PC-9 (cell line): ENCODE measurements at places on chromosomes 5 and 9. TPM values are rescaled to one million over a fixed set of nuclear protein-coding genes. Genes with fewer than 3 reads are reported as not detected.
A peak's percentile ranks its signal among the peaks of the same experiment; 100 is the strongest.

LCN2 gene
- 430 and 537 TPM in 2 replicates for total RNA-seq

GRXCR2 gene
- not detected in 2 replicates for total RNA-seq

CFAP90 gene
- not detected in 2 replicates for total RNA-seq

TAF1L gene
- total RNA-seq, result 0.07 TPM in 1 of 2 replicates, not detected in the other

FOXE1 gene
- 5.7 and 7.7 TPM in 2 replicates for total RNA-seq

GPR21 gene
- 1.6 and 3.7 TPM in 2 replicates for total RNA-seq

JAKMIP2 gene
- not detected in 2 replicates for total RNA-seq

FAM78A gene
- total RNA-seq, result 1.3 and 1.6 TPM in 2 replicates

DNA sequence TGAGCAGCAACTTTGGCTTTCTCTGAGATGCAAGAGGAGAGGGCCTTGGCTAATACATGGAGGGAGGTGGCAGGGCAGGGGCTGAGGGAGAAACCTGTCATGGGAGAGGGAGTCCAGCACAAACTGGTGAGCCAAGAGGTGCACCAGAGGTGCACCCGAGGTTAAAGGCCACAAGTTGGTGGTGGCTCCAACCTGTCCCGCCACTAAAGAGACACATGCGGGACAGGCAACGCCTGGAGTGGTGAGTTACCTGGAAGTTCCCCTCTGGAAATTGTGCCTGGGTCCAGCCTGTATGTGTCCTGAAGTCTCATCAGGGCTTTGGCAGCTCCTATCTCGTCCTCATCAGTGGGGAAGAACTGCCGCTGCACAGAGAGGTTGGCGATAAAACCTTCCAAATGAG is 14.0 kb downstream of the P4HA2 start:
- DNase-seq, result no peak
- no peak overlapping the region for H3K4me3 ChIP-seq
- no peaks in the 10 kb centered on the region for H3K36me3 ChIP-seq
- H3K4me1 ChIP-seq, result no peaks in the 10 kb centered on the region

GRCh38 chr9:88221105-88221504 is 82.8 kb upstream of the SPATA31C2 start:
- H3K4me3 ChIP-seq, result no peak overlapping the region
- no peaks in the 10 kb centered on the region for H3K27me3 ChIP-seq
- H3K36me3 ChIP-seq, result no peaks in the 10 kb centered on the region
- no peak overlapping the region for H3K27ac ChIP-seq
- DNase-seq, result no peak

DNA sequence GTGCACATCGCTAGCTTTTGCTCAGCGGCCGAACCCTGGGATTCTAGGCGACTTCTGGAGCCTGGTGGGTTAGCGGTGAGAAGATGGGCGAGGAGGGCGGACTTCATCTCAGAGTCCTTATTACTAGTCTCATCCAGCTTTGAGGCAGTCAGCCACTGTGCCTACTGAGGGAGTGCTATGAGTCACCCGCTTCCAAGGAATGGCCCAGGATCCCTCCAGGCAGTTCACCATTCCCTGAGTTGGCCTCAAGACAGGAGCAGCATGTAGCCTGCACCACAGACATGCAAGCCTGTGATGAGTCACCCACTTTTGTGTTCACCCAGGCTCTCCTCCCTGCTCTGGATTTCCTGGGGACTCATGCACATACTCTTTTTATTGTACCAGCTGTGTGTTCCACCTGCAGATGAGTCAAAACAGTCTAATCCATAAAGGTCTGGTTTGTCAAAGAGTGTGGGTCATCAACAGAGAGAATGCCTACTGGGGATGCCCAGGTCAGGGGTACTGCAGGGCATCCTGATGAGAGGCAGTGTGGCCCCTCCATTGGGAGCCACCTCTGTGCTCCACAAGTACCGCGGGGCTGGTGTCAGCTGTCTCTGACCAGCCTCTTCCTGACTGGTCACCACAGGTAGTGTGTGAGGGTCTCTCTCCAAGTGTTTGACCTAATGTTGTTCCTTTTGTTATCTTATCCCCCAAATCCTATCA is 20.2 kb downstream of the SLC22A5 start:
- H3K27ac ChIP-seq, result peak overlapping the region; percentile 97
- no peak overlapping the region for H3K4me3 ChIP-seq
- peaks cover 52% of the 10 kb centered on the region for H3K4me1 ChIP-seq
- peak; percentile 99 for DNase-seq
- 0 out of 2 replicates have a peak, but pooled peaks cover 11% of the 10 kb centered on the region for H3K36me3 ChIP-seq

GRCh38 chr9:126453156-126453963 is 126.7 kb downstream of the MVB12B start:
- H3K27ac ChIP-seq, result no peak overlapping the region
- H3K36me3 ChIP-seq, result no peaks in the 10 kb centered on the region
- H3K27me3 ChIP-seq, result no peaks in the 10 kb centered on the region

DNA sequence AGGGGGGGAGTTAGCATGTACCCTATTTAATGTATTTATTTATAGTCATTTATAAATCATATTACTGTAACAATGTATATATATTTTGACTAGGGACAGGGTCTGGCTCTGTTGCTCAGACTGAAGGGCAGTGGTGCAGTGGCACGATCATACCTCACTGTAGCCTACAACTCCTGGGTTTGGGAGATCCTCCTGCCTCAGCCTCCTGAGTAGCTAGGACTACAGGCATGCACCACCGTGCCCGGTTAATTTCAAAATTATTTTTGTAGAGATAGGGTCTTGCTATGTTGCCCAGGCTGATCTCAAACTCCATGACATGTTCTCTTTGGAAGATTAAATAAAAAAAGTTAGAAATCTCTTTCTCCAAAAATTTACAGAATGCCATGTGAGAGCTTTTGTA is 52.8 kb downstream of the ARHGEF28 start:
- H3K27ac ChIP-seq, result 0 out of 2 replicates have a peak overlapping the region, but pooled peaks have one; percentile 23
- no peak overlapping the region for H3K4me3 ChIP-seq
- peaks cover 10% of the 10 kb centered on the region for H3K4me1 ChIP-seq
- no peak for DNase-seq

- no peaks in the 10 kb centered on the region for H3K36me3 ChIP-seq
- H3K27ac ChIP-seq, result peak overlapping the region; percentile 24; the same call in 1 of the 2 replicates
- H3K4me3 ChIP-seq, result no peak overlapping the region
- peaks cover 17% of the 10 kb centered on the region for H3K4me1 ChIP-seq
- DNase-seq, result no peak
Observed at GRCh38 chr5:76290321-76290757, 112.7 kb upstream of the IQGAP2 start.

- H3K4me3 ChIP-seq, result no peak overlapping the region
- no peaks in the 10 kb centered on the region for H3K36me3 ChIP-seq
- no peak for DNase-seq
- peaks cover 14% of the 10 kb centered on the region for H3K4me1 ChIP-seq
- no peaks in the 10 kb centered on the region for H3K27me3 ChIP-seq
- no peak overlapping the region for H3K27ac ChIP-seq
Observed at GRCh38 chr5:159844267-159845121, 71.8 kb upstream of the ADRA1B start.

DNA sequence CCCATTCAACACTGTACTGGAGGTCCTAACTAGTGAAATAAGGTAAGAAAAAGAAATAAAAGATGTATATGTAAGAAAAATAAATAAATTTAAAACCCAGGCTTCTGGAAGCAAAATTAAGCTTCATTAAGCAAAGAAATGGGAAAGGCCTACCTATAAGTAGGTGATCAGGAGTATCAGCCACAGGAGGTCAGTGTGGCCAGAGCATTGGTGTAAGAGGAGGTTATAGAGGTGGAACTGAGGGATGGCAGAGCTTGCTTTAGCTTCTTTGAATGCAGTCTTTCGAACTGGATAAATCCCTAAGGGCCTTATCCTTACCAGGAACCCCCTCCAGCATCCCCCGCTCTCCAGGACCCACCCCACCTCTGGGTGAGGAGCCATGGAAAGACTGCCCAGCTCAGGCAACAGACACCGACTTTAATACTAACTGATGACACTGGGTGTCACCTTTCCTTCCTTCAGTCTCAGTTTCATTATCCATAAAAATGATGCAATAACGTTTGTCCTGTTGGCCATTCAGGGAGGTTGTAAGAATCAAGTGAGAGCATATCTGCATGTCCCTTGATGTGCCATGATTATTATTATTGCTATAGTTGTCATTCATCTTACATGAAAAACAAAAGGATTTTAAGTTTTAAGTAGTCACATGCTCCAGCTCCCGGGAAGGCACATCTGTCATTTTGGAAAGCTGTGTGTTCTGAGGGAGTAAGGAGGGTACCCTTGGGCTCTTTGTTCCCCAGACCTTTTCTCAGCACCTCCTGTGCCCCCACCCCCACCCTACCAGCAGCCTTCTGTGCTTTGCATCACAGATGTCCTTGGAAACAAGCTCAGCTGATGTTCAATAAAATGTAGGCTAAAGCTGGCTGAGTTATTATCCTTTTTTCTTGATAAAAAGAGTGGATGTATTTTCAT is 50.8 kb upstream of the CTNNA1 start:
- H3K27me3 ChIP-seq, result no peaks in the 10 kb centered on the region
- DNase-seq, result no peak
- peaks cover 12% of the 10 kb centered on the region for H3K4me1 ChIP-seq
- no peaks in the 10 kb centered on the region for H3K36me3 ChIP-seq

DNA sequence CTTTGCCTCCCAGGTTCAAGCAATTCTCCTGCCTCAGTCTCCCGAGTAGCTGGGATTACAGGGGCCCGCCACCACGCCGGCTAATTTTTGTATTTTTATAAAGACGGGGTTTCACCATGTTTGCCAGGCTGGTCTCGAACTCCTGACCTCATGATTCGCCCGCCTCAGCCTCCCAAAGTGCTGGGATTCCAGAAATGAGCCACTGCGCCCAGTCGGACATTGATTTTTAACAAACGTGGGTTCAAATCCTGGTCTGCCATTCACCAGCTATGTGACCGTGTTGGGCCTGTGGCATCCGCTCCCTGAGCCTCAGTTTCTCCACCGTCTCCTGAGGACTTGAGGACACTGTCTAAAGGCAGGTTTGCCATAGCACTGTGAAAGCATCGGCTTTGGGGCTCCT is 41.8 kb upstream of the NEK6 start:
- no peak for DNase-seq
- no peak overlapping the region for H3K4me3 ChIP-seq
- no peak overlapping the region for H3K27ac ChIP-seq
- no peaks in the 10 kb centered on the region for H3K36me3 ChIP-seq
- peaks cover 42% of the 10 kb centered on the region for H3K4me1 ChIP-seq

- no peaks in the 10 kb centered on the region for H3K4me1 ChIP-seq
- no peaks in the 10 kb centered on the region for H3K27me3 ChIP-seq
- no peak overlapping the region for H3K4me3 ChIP-seq
- no peak overlapping the region for H3K27ac ChIP-seq
- H3K36me3 ChIP-seq, result no peaks in the 10 kb centered on the region
Observed at GRCh38 chr5:117041926-117042595, 467.4 kb upstream of the SEMA6A start.

GRCh38 chr9:132582276-132582785 is at the start of gene BARHL1:
Gene BARHL1 (plus strand): TSS chr9:132582606. CDS start chr9:132582798, 192 bp downstream.
- no peaks in the 10 kb centered on the region for H3K36me3 ChIP-seq
- H3K27ac ChIP-seq, result no peak within 1 kb of the TSS
- peaks cover 47% of the 10 kb centered on the region for H3K27me3 ChIP-seq
- no peak within 1 kb of the TSS for H3K4me3 ChIP-seq
- no peak for DNase-seq

DNA sequence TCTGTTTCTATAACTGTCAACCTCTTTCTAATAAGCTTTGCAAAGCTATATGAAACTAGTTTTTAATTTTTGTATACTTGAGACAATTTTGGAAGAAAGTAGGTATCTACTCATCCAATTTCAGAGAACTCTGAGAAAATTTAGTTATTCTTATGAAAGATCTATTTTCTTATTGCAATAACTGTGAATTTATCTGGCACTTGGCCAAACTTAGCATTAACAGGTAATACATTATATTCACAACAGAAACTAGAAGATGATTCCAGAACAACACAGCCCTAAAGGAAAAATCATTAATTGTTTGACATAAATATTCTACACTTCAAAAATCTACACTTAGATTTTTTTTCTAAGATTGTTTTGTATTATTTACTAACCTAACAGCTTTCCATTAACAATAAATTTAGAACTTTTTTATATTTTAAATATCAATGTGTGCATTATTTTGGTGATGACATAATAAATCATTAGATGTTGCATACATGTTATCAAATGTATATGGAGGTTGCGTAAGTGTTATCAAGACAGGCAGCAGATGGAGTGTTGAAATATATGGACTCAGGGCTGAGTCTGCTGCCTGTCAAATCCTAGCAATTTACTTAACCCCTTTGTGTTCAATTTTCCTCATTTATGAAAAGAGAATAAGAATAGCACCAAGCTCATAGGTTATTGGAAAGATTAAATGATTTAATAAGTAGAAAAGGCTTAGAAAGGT is 141.8 kb downstream of the MUSK start:
- H3K36me3 ChIP-seq, result no peaks in the 10 kb centered on the region; the same call in 1 of the 2 replicates
- no peak overlapping the region for H3K4me3 ChIP-seq
- no peaks in the 10 kb centered on the region for H3K27me3 ChIP-seq
- no peak overlapping the region for H3K27ac ChIP-seq
- DNase-seq, result no peak

- no peak overlapping the region for H3K27ac ChIP-seq
- H3K4me1 ChIP-seq, result no peaks in the 10 kb centered on the region
- H3K27me3 ChIP-seq, result no peaks in the 10 kb centered on the region
- H3K36me3 ChIP-seq, result no peaks in the 10 kb centered on the region
- no peak overlapping the region for H3K4me3 ChIP-seq
- DNase-seq, result no peak
Observed at GRCh38 chr9:22469928-22470544, 23.4 kb downstream of the DMRTA1 start.

GRCh38 chr5:118802335-118802734 is 186.0 kb downstream of the DTWD2 start:
- H3K4me3 ChIP-seq, result no peak overlapping the region
- no peaks in the 10 kb centered on the region for H3K27me3 ChIP-seq
- no peaks in the 10 kb centered on the region for H3K36me3 ChIP-seq
- H3K4me1 ChIP-seq, result no peaks in the 10 kb centered on the region

GRCh38 chr5:39413771-39414170 is 11.0 kb downstream of the DAB2 start:
- no peaks in the 10 kb centered on the region for H3K27me3 ChIP-seq
- no peak overlapping the region for H3K27ac ChIP-seq
- DNase-seq, result no peak
- no peak overlapping the region for H3K4me3 ChIP-seq
- H3K36me3 ChIP-seq, result no peaks in the 10 kb centered on the region
- H3K4me1 ChIP-seq, result peaks cover 17% of the 10 kb centered on the region

DNA sequence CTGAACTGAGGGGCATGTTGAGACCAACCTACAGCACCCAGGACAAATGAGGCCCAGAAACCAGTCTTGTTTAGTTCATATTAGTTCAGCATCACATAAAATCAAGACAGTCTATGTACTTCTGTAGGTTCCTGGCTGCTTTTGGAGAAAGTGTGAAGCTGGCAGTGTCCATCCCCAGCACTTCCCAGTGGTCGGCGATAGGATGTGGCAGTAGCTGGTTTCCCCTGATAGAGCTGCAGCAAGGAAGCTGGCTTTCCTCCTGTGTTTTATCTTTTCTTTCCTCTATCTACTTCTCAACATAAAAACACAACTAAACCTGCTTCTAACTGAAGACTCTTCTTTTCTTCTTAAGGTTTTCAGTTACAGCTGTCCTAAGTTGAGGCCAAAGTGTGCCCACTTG is 43.0 kb upstream of the SLC46A2 start:
- H3K4me1 ChIP-seq, result no peaks in the 10 kb centered on the region
- DNase-seq, result no peak
- H3K4me3 ChIP-seq, result no peak overlapping the region
- no peaks in the 10 kb centered on the region for H3K36me3 ChIP-seq
